ENCODE measurements at places on chromosomes 13 and 19.

DNA sequence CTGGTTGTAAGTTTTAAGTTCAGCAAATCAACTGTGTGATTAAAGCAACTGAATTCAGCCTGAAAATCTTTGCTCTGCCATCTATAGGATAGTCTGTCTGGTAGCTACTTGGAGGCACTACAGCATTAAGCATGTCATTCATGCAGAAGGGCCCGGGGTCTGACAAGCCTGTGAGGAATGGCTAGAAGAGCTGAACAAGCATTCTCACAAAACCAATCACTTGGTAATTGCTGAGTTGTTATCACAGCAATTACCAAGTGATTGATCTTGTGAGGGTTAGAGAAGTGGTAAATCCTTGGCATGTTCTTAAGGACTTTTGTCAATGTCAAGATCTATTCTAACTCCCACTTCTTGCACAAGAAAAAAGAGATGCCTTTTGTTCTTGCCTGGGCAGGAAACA, 356.1 kb downstream of the FGF14 start:
- DNase-seq, result no peak

- DNase-seq, result no peak
These were observed 50.8 kb downstream of the MBD3L2B start for GRCh38 chr19:6970443-6970842.

GRCh38 chr19:33532859-33533460, 11.4 kb upstream of the PEPD start:
- DNase-seq, result no peak

DNA sequence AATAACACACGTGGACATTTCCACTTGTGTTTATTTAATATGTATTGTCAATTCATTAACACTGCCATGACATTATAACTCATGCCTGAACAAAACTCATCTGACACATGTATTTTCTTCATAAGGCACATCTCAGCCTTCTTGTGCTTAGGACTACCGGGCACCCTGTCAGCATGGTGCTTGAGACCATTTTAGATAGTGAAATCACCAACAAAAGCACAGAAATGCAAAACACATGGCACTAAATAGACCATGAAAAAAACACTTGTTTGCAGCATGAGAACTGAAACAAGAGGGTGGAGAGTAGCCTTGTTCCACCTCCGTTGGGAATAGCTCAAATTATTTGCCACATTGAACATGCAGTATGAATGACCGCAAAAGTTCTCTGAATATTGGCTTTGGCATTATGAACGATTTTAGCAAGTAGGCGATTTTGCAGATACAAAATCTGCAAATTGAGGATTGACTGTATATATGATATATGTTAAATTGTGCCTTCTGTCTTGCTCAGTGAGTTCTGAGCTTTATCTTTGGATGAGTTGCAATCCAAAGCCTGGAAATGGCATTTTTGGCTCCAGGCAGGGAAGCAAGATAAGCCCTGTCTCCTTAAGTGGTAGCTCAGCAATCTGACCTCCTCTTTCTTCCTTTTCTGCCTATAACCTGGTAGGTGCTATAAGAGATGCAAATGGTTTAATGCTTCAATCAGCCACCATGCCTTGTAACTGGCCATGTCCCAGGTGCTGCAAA, 328.2 kb downstream of the HS6ST3 start:
- DNase-seq, result no peak

DNA sequence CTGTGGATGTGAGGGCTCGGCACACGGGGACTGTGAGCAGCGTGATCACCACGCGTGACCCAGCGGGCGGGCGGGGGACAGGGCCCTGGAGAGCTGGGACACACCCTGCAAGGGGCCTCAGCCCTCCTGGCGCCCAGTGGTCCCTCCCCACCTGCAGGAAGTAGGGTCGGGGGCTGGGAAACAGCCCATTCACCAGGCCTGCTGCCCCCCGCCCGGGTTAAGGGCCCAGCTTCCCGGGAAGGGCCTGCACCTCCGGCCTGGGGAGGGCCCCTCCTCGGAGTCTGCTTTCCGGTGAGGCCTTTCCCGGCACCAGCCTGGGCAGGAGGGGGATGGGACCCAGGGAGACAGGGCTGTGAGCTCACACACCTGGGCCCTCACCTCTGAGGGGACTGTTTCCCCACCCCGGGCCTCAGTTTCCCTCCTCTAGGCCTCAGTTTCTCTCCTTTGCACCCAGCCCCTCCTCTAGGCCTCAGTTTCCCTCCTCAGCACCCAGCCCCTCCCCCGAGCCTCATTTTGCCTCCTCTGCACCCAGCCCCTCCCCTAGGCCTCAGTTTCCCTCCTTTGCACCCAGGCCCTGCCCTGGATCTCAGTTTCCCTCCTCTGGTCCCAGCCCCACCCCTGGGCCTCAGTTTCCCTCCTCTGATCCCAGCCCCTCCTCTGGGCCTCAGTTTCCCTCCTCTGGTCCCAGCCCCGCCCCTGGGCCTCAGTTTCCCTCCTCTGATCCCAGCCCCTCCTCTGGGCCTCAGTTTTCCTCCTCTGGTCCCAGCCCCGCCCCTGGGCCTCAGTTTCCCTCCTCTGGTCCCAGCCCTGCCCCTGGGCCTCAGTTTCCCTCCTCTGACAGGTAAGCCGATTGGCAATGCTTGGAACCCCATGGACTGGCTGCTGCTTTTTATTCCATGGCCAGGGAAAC, 1.9 kb upstream of the MADCAM1 start:
- no peak for DNase-seq

- no peak for DNase-seq
These were observed 26.0 kb downstream of the WDR88 start for GRCh38 chr19:33157906-33158305.

GRCh38 chr13:113589961-113590339, 5.4 kb downstream of the TFDP1 start:
- DNase-seq, result no peak

- DNase-seq, result no peak
These were observed 99.6 kb downstream of the ZNF429 start for GRCh38 chr19:21604951-21605476.

DNA sequence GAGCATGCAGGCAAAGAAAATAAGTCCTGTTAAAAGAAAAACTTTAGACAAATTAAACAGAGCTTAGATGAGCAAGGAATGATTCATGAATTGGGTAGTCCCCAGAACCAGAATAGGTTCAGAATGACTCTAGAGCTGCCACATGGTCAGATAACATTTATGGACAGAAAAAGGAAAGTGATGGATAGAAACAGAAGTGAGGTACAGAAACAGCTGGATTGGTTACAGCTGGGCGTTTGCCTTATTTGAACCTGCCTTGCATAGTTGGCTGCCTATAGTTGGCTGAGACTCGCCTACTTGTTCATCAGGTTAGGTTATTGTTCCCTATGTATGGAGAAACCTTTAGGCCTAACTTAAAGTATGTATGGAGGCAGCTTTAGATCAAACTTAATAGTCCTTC, 35.4 kb downstream of the WDFY2 start:
- DNase-seq, result no peak

DNA sequence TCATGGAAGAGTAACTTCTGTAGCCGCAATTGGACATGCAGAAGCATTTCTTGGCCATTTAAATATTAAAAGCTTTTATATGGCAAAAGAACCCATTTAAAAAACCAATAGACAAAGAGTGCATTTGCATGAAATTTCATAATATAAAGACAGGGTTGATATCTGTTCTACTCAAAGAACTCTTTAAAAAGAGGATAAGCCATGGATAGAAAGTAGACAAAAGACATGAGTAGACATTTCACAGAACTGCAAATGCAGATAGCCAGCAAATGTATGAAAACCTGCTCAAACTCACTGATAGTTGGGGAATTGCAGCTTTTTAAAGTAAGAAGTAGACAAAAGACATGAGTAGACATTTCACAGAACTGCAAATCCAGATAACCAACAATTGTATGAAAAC, 218.1 kb downstream of the SHISA2 start:
- DNase-seq, result no peak

GRCh38 chr13:73324842-73325722, 266.3 kb downstream of the KLF5 start:
- DNase-seq, result no peak

Data from NCI-H2107 (cell line).